GM12892 (cell line): ENCODE measurements at places on chromosomes 16 and 17.

DNA sequence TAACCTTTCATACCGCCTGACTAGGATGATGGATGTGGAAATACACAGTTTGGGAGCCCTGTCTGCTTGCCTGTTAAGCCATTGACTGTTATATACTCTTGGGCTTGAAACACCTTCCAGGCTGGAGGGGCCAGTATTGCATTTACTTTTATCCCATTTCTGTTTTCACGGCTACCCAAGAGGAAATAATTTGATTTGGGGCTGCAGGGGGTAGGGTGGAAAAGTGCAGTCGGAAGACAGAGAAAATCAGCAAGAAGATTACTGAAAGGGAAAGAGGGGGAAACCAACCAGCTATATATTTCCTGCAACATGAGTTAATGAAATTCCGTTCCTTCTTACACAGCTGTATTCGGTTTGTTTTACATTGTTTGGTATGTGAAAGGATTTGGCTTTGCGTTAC is 202.5 kb downstream of the CDH13 start:
- no peak for DNase-seq

DNA sequence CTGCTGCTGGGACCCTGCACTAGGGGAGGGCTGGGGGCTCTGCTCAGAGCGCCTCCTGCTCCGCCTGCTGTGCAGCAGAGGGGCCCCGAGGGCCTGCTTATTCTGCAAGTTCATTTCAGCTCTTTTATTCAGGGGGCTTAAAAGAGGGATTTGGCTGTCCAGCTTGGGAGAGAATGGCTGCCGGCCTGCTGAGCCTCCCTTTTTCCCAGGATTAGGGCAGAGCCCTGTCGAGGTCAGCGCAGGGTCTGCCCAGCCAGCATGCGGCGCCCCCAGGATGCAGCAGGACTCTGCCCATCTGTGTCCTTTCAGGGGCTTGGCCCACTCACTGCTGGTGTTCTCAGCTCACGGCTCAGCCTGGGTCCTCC is 1.1 kb downstream of the SMIM5 start:
- DNase-seq = no peak

DNA sequence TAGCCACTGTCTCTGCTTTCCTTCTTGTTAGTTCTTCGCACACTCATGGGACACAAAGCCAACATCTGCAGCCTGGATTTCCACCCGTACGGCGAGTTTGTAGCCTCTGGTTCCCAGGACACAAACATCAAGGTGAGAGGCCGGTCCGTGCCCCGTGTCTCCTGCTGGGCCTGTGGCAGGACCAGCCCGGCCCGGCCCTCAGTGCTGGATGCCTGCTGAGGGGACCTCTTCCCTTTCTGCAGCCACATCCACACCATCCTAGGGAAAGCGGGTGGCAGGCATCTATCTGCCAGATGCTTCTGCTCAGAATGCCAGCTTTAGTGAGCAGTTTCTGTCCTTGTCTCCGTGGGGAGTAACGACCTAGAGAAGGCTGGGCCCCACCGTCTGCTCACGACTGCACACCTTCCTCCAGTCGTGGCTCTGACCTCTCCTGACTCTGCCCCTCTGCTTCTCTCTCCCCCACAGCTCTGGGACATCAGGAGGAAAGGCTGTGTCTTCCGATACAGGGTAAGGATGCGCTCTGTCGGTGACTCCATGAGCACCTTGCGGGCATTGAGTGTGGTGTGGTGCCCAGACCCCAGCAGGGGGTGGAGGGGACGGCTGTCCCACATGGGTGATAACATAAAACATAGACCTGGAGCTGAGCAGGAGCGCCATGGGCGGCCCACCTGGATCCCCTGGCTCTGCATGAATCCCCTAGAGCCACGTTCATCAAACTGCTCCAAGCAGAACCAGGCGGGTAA is 15.4 kb downstream of the KATNB1 start:
- no peak for DNase-seq

- DNase-seq = no peak
These were observed 190.6 kb upstream of the CIBAR2 start for GRCh38 chr16:85302848-85303353.

DNA sequence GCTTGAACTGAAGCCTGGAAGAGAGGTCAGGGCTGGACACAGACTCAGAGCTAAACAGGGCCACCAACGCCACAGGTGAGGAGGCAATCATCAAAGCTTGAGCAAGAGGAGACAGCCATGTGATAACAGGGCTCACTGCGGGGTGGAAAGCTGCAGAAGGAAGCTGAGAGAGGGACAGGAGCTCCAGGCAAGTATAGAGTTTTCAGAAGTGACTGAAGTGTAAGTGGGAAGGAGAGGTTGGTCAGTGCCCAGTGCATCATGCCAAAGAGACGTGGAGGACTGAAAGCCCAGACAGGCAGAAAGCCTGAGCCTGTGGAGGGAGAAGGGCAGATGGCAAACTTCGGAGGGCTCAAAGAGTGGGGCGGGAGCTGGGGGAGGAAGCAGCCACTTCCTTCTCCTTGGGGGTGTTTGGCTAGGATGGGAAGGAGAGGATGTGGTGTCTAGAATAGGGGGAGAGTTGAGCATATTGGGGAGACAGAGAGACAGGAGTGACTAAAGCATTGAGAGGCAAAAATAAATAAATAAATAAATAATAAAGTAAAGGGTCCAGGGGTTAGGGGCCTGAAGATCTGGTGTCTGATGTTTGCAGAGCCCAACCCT is 2.6 kb downstream of the KIFC3 start:
- no peak for DNase-seq

GRCh38 chr16:71645450-71645849 is 19.5 kb downstream of the MARVELD3 start:
- DNase-seq = no peak
